Stimulated activated CD4-positive, alpha-beta T cell treated with anti-CD3 and anti-CD28 coated beads, Interleukin-1b, Interleukin-23, amount 100 ng/mL, for 1 hour (primary cell): ENCODE measurements at places on chromosomes 4 and X.

GRCh38 chr4:3390288-3390811 lies 51.4 kb upstream of the HGFAC start:
- no peak for DNase-seq

- DNase-seq, result no peak
These were observed 15.8 kb downstream of the SCD5 start for GRCh38 chr4:82782626-82783345.

DNA sequence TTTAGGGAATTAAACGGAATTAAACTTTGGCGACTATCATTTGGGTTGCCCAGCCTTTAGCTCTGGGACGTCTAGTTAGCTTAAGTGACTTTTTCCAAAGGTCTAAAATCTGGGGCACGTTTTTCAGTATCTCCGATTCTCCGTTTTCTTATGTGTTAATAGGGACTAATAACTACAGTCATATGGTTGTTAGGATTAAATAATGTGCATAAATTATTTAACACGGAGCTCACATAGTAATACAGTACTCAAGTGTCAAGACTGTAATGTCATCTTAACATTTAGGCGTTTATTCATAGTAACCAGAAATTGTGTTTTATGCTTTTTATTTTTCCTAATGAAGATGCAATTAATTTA lies 466 bp upstream of the CCNA2 start:
- no peak for DNase-seq

DNA sequence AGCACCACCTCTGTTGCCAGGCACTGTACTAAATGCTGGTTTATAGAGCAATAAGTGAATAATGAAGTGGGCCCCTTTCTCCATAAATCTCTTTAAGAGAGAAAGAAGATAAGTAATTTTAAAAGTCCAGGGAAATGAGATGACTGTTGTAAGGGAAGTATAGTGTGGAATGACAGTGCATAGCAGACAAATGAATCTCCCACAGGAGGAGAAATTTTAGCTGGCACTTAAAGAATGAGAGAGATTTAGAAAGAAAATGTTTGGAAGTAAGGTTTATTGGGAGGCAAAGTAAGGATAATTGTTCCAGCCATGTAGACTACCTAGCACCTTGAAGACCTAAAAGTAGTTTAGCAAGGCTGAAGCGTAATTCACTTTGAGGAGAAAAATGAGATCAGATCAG lies 1081.1 kb upstream of the PABPC4L start:
- no peak for DNase-seq

DNA sequence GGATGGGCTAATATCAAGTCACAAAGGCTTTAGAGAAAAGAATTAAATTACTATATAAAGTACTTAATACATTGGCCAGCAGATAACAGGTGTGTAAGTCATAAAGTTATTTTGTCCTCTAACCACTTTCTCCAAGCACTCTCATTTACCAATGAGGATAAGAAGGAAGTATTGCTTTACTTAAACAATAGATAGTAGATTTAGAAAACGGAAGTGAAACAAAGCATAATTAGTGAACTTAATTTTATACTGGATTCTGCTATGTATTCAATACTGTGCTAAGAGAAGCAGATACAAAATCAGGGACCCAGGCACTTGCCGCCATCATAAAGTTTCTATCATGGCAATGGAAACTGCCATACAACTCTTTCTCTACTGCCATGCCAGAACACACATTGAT lies 24.0 kb downstream of the AFM start:
- DNase-seq, result no peak

DNA sequence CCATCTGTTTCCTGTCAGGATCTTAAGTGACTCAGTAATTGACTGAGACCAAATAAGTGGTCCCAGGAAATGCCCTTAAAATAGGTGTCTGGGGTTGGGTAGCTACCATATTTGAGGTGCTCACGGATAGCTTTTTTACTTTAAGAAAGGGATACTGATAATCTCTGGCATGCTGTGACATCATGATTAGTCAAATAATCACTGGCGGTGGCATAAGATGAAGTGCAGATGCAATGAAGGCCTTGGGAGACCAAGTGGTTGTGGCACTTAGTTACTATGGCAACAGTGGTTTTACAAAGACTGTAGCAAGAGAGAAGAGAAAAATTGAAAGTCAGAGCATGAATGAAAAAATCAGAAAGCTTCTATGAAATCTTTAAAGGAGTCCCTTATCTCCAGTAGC lies 114.5 kb upstream of the SLIT2 start:
- DNase-seq, result no peak

DNA sequence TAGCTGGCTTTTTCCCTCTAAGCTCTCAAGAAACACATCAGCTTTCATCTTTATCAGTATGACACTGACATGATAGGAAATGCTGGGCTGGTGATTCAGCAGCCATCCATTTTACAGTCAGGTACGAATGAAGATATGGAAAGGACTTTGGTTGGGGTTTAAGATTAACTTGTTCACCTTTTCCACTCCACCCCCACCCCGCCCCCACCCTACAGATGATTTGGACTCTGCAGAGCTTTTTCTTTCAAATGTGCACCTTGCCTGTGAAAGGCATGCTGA lies 132.6 kb downstream of the AKAP4 start:
- DNase-seq, result no peak
